ENCODE measurements at places on chromosomes 2 and 18.

- DNase-seq: no peak
Measured at GRCh38 chr2:3667151-3667631, 9.2 kb downstream of the ALLC start.

- no peak for DNase-seq
Measured at GRCh38 chr2:141482697-141483096, 648.1 kb downstream of the LRP1B start.

GRCh38 chr2:156532989-156533388 lies 96.8 kb downstream of the GPD2 start:
- DNase-seq: no peak

DNA sequence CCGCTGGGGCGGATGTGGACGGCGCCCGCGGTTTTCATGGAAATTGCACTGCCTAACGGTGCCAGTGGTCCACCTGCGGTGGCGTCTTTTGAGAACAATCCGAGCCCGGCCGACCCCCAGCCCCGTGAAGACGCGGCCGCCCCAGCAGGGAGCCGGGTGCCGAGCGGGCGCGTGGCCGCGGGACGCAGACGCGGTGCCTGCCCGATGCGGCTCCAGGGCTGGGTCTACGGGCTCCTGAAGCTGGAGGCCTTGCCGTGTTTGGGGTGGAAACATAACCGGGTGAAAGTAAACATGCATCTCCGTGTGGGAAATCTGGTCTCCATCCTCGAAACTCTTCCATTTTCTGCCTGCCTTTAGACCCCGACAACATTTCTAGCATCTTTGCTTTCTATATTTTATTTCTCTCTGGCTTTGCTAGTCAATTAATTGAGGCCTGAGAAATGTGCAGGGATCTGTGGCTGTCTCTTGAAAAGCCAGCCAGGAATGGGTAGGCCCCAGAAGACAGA lies 572 bp downstream of the INPP4A start:
- no peak for DNase-seq

DNA sequence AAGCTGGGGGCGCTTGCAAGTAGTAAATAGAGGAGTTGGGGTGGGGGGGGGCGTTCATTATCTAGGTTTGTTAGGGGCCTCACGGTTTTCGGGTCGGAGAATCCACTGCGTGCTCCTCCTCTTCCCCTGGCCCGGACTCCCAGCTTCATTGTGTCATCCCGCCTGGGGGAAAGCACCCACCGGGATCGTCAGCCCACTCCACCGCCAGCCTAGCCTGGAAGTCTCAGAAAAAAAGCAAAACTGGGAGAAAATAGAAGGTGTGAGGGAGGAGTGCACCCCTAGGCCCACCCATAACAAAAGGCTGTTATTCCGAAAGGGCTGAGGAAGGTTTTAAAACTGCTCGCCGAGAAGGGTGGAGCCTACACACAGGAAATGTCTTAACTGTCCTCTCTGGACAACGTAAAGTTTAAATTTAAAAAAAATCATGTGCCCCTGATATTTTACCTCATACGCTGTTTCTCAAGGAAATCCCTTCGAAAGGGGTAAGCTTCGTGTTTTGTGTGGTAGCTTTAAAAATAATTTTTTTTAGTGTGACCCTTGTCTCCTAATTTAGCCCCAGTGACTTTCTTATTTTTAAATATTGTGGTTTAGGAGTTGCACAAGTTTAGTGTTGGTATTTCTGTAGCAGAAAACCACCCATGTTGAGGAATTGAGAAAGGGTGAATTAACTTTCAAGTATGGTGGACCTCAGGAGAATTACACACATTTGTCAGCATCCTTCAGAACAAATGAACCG lies 104.2 kb downstream of the SPTBN1 start:
- no peak for DNase-seq

- no peak for DNase-seq
Measured at GRCh38 chr2:191298306-191298705, 53.1 kb downstream of the MYO1B start.

GRCh38 chr2:55231546-55232083 lies 478 bp downstream of the CLHC1 start:
- no peak for DNase-seq

- DNase-seq: no peak
Measured at GRCh38 chr2:107255744-107256143, 369.8 kb upstream of the ST6GAL2 start.

GRCh38 chr2:100741880-100742276 lies 78.1 kb upstream of the NPAS2 start:
- DNase-seq: no peak

DNA sequence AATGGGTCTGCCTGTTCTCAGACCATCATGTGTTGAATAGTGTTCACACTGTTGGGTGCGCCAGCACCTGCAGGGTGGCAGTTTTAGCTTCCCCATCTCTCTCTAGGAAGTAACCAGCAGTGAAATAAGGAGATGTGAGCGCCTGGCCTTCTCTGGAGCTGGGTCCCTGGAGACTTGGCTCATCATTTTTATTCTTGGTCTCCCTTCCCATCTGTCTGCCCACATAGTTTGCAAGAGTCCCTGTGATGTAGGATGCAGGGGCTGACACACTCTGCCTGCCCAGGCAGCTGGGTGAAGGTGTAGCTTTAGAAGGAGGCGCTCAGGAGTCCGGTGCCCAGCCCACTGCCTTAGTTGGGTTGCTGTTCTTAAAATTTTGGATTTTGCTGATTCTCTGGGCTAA lies 172.2 kb downstream of the LDLRAD4 start:
- DNase-seq: no peak

GRCh38 chr2:239938651-239939486 lies 86.3 kb downstream of the NDUFA10 start:
- no peak for DNase-seq

DNA sequence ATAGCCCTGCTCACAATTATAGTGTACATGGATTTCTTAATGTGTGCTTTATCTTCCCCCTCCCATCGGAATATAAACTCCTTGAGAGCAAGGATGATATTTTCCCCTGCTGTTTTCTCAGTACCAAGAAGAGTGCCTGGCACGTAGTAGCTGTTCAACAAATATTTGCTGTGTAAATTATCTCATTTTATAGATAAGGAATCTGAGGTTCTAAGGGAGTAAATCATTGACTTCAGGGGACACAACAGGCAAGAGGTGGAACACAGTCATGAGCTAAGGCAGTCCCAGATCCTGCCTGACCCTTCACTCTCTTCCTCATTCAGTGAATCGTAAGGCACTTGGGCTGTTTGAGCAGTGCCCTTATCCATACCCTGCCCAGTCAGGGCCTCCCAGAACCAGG lies 187.3 kb upstream of the TNP1 start:
- no peak for DNase-seq

DNA sequence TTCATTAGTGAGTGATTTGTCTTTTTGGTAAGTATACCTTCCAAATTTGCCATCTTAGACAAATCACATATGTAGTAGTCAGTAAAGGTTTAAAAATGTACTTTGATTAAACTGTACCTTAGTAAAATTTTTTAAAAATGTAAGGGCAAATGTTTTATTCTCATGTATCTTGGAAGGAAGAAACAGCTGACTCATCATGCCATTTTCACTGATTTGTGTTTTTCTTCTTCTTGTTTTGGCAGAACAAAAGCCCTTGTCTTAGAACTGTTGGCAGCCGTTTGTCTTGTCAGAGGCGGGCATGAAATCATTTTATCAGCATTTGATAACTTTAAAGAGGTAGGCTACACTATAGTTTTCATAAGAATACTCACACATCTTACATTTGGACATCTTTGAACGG lies 136.5 kb downstream of the PRPF40A start:
- DNase-seq: no peak

DNA sequence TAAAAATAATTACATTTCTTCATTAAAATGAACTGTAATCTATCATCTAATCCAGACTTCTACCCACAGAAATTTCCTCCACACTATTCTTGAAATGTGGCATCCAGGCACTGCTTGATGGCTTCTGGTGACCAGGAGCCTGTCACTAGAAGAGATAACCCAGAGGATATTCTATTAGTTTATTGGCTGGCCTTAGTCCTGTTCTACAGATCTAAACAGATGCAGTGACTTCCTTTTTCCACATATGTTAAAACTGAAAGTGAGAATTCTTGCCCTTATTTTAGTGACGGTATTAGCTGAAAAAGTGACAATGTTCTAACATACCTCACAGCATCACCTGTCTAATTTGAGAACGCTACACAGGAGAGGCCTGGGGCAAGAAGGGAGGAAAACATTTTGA lies 775.4 kb downstream of the TSN start:
- no peak for DNase-seq

DNA sequence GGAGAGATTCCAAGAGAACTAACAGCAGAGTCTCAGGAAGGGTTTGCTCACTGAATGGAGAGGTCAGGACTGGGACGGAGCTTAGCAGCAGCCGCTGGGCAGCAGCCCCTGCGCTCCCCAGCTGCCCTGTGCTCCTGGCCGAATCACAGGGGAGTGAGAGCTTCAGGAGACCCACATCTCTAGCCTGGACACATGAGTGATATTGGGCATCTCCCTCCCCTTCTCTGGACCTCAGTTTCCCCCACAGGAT lies 511 bp downstream of the MATN3 start:
- DNase-seq: no peak

DNA sequence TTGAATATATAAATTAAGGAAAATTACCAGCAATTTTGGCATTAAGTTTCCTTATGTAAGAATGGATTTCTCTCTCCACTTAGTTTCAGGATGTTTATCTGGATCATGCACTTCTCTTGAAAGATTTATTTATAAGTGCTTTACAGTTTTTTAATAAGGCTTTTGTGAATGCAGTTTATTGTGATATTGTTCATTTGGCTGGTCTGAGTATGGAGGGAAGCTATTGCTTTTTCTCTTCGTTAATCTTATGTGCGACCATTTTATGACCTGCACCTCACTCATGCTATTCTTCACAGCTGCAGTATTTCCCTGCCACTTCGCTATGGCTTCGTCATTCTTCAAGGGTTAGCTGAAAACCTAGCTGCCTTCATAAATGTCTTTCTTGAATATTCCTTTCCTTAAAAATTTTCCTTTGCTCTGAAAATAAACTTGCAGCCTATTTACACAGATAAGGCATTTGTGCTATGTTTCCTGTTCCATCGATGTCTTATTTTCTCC lies 233.4 kb downstream of the SOCS6 start:
- DNase-seq: no peak

- DNase-seq: peak; percentile 48
Measured at GRCh38 chr18:9474108-9474982, 968 bp upstream of the RALBP1 start.

DNA sequence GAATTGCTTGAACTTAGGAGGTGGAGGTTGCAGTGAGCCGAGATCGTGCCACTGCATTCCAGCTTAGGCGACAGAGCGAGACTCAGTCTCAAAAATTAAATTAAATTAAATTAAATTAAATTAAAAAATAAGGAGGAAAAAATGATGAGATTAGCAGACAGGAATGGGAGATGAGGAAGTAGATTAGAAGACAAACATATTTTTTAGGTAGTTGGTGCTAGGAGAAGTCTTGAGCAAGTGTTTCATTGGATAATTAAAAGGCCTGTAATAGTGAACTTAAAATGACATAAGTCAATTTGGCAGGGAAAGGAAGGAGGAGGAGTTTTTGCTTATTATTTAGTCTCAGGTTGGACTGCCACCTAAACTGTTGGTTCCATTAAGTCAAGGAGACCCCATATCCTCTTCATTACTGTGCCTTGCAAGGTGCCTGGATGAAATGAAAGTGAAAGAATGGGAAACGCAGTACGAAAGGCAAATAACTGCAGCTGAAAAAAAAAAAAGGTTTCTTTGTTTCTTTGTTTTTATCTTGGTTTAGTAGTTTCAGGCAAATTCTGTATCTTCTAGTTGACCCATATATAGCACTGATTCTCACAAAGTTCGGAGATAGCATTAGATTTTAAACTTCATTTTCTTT lies 162.0 kb downstream of the SLC8A1 start:
- DNase-seq: no peak

- no peak for DNase-seq
Measured at GRCh38 chr2:101737478-101738255, 40.2 kb downstream of the MAP4K4 start.

DNA sequence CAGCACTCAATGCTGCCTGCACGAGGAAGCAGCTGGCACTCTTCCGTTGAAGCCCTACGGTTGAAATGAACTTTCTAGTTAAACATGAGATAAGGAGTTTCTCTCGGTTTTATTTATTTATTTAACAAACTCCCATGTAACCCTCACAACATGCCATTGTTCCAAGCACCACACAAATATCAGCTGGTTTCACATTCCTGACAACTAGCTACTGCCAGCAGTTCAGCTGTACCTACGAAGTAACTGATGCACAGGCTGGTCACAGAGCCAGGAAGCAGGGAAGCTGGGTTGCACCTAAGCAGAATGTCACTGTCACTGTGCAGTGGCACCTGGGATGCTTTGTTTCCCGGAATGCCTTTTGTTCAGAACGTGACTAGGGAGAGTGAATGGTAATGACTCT lies 18.1 kb downstream of the TIMM21 start:
- no peak for DNase-seq

- no peak for DNase-seq
Measured at GRCh38 chr2:203861197-203861596, 6.4 kb upstream of the CTLA4 start.

DNA sequence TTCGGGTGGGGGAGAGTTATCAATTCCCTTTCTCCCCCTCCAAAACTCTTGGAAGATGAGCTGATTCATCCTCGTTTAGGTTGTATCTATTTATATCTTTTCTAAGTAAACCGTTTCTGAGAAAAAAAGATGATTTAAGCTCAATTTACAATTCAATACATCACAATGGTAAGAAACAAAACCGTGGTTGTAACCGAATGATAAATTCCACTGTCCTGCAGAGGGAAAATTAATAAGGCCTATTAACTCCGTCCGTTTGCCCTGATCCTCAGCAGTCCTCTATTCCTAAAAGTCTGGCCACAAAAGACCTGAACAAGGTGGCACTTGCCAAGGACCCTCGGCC lies 286.2 kb downstream of the TCF4 start:
- DNase-seq: no peak

GRCh38 chr2:210915912-210916311 lies 359.5 kb downstream of the CPS1 start:
- no peak for DNase-seq

DNA sequence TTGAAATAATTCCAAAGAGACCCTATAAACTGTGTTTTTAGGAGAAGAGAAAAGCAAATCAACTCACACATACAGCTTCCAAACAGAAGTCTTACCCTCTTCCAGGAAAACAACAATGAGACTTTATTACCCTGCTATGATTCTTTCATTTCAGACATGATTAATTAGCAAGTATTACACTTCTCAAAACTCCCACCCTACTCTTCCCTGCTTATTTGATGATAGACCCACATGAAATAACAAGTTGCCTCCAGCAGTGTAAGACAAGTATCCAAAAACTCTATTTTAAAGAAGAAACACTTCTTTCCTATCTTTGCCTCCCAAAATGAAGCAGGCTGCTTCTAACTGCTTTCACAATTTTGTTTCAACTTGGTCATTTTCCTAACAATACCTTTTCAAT lies 4.1 kb downstream of the FIGN start:
- no peak for DNase-seq
